ENCODE measurements at places on chromosomes 2 and 18. TPM values are rescaled to one million over a fixed set of nuclear protein-coding genes. Genes with fewer than 3 reads are reported as not detected.

MAPK4 gene
- not detected for total RNA-seq

KIF5C gene
- not detected for total RNA-seq

MOGAT1 gene
- total RNA-seq, result not detected

SAG gene
- not detected for total RNA-seq

AFF3 gene
- total RNA-seq, result 0.58 TPM

IL36RN gene
- total RNA-seq, result not detected

SRD5A2 gene
- total RNA-seq, result not detected

UGT1A8 gene
- total RNA-seq, result not detected

CHN1 gene
- 46.6 TPM for total RNA-seq

MBD2 gene
- total RNA-seq, result 14.6 TPM

SOS1 gene
- 9.2 TPM for total RNA-seq

DUSP19 gene
- 1.3 TPM for total RNA-seq

ST8SIA3 gene
- not detected for total RNA-seq

RAMP1 gene
- total RNA-seq, result 18.0 TPM

ALLC gene
- total RNA-seq, result not detected

GATA6 gene
- 89.5 TPM for total RNA-seq

IL1B gene
- total RNA-seq, result 0.09 TPM

CCDC121 gene
- total RNA-seq, result 2.6 TPM

FSHR gene
- not detected for total RNA-seq

FZD7 gene
- 10.3 TPM for total RNA-seq

SLC4A3 gene
- 9.3 TPM for total RNA-seq

SFXN5 gene
- total RNA-seq, result 2.8 TPM
